Activated CD8-positive, alpha-beta T cell treated with anti-CD3 and anti-CD28 coated beads, Interleukin-2, amount 10 ng/mL, durations not matched to agents 7 days and 5 days (primary cell): ENCODE measurements at places on chromosomes 16 and 17. TPM values are rescaled to one million over a fixed set of nuclear protein-coding genes. Genes with fewer than 3 reads are reported as not detected.

FAM171A2 gene
- total RNA-seq, result 0.37 TPM

MMP28 gene
- total RNA-seq, result not detected

FBF1 gene
- 24.5 TPM for total RNA-seq

DPEP1 gene
- not detected for total RNA-seq

PMFBP1 gene
- total RNA-seq, result 2.9 TPM

MRPS23 gene
- total RNA-seq, result 46.3 TPM

SNX20 gene
- total RNA-seq, result 65.3 TPM

ZNF747 gene
- 8.9 TPM for total RNA-seq

SLC9A5 gene
- 3.1 TPM for total RNA-seq

HERPUD1 gene
- total RNA-seq, result 88.2 TPM

KIF2B gene
- not detected for total RNA-seq
